ENCODE measurements at places on chromosomes 4 and X.
A peak's percentile ranks its signal among the peaks of the same experiment; 100 is the strongest.

DNA sequence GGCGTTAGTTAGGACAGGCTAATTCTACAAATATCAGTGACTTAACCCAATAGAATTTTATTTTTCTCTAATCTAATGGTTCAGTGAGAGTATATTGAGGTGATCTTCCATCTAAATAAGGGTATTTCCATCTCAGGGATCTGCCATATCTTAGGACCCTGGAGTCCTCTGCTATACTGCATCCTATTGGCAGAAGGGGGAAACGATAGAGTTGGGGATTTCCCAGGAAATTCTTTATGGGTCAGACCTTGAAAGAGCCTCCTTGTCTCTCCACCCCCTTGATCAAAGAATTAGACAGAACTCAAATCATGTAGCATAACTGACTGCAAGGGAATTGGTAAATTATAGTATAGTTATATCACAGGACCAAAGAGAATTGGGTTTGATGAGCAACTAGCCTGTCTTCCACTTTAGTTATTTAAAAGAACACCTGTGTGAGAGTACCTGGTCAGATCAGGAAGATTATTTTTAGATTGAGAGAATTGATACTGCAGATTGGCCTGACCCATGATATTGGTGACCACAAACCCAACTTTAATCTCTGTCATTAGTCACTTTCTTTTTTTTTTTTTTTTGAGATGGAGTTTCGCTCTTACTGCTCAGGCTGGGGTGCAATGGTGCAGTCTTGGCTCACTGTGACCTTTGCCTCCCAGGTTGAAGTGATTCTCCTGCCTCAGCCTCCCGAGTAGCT is 25.6 kb downstream of the SMARCA5 start:
- DNase-seq: no peak

- no peak for DNase-seq
These were observed 57.7 kb upstream of the PDLIM3 start for GRCh38 chr4:185592845-185593488.

- DNase-seq: no peak
These were observed 24.3 kb upstream of the GPRIN3 start for GRCh38 chr4:89331686-89332544.

DNA sequence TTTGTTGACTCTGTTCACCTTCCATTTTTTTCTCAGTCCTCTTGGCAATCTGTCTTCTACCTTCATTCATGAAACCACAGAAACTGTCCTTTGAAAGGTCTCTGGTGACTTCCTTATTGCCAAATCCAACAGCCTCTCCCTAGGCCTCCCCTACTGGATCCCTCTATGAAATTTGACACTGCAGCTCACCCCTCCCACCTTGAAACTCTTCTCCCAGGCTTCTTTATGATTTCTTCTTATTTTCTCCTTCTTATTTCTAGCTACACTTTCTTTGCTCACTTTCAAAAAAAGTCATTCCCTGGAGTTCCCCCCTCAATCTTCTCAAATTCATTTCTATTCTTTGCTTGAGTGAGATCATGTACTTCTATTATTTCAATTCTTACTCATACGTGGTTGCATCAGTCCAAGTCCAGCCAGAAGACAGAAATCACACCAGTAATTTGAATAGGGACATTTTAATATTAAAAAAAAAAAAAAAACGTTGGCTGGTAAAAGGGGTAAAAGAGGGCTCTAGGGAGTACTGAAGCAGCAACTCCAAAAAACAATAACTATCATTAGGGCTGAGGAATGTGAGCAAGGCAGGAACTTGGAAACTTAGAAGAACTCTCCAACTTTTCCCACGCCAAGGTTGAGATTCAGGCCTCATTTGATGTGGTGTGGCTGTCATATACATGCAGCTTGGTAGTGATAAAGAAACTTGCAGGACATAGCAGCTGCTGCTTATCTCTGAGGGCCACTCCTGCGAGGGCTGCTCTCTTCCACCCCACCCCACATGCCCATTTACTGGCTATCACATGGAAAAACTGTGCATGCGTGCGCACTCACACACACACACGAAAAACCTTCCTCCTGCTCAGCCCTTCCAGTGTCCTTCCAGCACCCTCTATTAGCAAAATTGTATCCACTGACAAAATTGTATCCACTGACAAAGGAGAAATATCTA is 169.8 kb upstream of the GALNT7 start:
- no peak for DNase-seq

- DNase-seq: no peak
These were observed 1131.5 kb downstream of the PCDH18 start for GRCh38 chr4:136400829-136401228.

GRCh38 chr4:17619416-17620105 is 5.1 kb downstream of the MED28 start:
- DNase-seq: no peak

DNA sequence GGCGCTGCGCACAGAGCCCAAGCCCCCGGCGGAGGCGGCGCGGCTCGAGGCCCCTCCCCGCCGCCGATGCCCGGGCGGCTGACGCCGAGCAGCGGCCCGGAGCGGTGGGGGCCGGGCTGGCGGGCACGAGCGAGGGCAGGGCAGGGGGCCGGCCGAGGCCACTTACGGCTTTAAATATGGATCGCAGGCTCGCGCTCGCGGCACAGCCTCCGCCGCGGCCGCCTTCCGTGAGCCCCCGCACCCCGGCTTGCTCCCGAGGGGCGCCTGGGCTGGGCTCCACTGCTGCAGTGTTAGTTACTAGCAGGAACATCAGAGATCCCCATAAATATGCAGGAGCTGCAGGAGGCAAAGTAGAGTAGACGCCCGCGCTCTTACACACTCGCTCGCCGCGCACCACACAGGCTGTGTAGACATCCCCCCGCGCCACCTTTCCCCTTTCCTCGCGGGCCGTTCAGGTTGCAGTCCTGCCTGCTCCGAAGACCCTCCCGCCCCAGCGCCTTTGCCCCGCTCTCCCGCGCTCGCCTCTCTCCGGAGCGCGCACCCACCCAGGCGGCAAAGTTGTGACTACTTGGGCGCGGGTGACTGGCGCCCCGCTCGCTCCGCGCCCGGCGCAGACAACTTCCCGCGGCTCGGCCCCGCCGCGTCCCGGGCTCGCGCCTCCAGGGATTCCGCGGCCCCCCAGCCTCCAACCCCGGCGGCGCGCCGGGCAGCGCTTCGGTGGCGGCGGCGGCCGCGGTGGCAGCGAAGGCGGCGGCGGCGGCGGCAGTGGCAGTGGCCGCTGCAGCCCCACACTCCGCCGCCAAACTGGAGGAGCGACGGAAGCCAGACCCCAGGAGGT is 152.0 kb upstream of the SLC4A4 start:
- DNase-seq: peak; percentile 53

- peak; percentile 42 for DNase-seq
These were observed 79.6 kb downstream of the CCKAR start for GRCh38 chr4:26410385-26411293.

DNA sequence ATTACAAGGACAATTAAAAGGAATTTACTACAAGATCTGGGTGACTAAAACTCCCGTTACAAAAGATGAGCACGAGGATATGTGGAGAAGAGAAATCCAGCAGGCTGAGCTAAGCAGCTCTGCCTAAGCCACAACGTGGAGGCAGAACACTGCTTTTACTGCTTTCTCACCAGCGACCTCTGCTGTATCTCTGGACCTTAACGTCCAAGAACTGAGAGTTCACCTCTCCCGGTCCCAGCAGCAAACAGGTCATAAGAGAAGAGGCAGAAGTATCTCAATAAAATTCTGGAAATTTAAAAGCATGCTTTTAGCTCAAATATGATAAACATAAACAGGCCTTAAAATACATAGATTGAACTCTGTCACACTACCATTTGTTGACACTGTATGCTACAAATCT is 81.0 kb downstream of the ADGRA3 start:
- peak; percentile 5 for DNase-seq

- no peak for DNase-seq
These were observed 16.9 kb downstream of the OTUD5 start for GRCh38 chrX:48940404-48940955.

DNA sequence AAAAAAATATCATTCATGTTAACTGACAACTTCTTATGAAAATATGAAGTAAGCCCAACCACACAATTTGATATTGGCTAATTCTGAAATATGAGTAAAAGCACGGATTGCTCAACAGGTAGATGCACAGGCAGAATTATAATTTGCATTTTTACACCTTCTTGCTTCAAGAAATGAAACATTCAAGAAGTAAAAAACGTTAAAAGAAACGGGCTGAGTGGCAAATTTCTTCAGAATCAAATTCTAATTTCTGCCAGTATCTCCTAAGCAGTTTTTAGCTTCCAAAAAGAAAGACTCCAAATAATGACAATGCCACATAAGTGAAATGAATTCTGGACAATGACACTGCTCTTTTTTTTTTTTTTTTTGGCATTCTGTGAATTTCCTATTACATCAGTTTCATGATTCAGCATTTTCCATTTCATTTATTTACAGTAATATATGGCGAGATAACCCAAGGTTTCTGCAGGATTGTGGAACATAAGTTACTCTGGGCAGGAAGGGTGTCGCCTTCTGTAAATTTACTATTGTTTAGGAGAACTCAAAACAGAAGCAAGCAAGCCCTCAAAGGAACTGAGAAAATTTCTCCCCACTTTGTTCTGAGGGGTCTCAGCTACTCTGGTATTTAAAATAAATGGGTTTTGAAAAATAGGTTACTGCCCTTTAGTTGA is 1.4 kb downstream of the SEL1L3 start:
- DNase-seq: no peak

GRCh38 chr4:89897867-89898266 is 3.2 kb downstream of the MMRN1 start:
- DNase-seq: no peak

- no peak for DNase-seq
These were observed 422.5 kb downstream of the ZIC3 start for GRCh38 chrX:137988470-137988869.

GRCh38 chr4:127829014-127829413 is 46.9 kb downstream of the HSPA4L start:
- no peak for DNase-seq

- DNase-seq: no peak
These were observed 263.3 kb downstream of the BMPR1B start for GRCh38 chr4:95021099-95021498.

GRCh38 chr4:114911111-114911510 is 202.3 kb downstream of the NDST4 start:
- DNase-seq: no peak

DNA sequence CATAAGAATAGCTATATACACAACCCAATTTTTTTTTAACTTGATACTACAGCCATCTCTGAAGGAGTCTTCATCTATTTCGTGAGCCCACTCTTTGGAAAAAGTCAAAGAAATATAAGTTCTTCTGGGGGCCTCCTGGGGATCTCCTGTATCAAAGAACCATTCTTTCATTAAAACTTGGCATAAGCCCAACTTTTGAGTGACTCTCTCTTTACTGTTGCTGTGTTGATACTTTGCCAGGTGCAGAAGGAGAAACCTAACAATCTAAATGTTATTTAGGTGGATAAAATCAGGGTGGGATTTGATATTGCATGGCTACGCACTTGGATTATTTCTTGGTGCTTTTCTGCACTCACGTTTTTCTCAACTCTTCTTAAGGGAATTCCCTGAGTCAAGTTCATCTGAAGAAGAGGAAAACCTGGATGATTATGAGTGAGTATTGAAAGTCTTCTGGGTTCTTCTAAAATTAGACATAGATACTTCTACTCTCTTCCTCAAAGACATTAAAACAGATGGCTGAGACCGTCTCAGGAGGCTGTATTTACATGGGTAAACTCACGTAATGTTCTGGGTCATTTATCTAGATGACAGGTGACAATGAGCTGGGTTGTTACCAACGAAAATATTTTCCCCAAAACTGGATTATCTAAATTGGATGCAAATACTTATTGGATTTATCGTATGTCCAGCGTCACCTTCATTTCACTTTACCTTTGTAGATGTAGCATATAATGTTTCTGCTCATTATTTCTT is 25.2 kb downstream of the BMX start:
- DNase-seq: no peak

- DNase-seq: no peak
These were observed 119.3 kb downstream of the ASB9 start for GRCh38 chrX:15150586-15150985.

DNA sequence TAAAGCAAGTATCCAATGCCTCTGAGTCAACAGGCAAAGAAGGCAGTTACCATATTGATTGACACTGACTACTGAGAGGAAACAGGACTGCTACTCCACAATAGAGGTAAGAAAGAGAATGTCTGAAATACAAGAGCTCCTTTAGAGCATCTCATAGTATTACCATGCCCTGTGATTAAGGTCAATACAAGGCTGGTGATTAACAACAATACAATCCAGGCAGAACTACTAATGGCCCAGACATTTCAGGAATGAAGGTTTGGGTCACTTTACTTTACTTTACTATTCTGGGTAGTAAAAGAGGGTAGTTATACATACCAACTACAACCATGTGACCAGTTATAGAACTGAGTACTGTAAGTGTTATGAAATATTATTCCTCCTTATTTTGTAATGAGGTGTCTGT is 44.5 kb downstream of the BRWD3 start:
- DNase-seq: no peak

DNA sequence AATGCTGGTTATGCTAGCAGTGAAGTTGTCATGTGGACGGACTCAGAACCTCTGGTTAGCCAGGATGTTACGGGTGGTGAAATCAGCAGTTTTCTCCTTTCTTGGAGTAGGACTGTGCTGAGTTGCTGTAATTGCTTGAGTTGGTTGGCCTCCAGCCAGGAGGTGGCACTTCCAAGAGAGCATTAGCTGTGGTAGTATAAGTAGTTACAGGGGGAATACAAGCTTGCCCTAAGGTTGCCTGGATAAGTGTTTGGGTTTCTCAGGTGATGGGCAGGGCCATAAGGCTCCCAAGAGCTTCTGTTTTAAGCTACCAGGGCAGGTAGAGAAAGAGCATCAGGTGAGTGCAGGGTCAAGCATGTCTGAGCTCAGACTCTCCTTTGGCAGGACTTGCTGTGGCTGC is 103.0 kb downstream of the ZNF518B start:
- DNase-seq: no peak

DNA sequence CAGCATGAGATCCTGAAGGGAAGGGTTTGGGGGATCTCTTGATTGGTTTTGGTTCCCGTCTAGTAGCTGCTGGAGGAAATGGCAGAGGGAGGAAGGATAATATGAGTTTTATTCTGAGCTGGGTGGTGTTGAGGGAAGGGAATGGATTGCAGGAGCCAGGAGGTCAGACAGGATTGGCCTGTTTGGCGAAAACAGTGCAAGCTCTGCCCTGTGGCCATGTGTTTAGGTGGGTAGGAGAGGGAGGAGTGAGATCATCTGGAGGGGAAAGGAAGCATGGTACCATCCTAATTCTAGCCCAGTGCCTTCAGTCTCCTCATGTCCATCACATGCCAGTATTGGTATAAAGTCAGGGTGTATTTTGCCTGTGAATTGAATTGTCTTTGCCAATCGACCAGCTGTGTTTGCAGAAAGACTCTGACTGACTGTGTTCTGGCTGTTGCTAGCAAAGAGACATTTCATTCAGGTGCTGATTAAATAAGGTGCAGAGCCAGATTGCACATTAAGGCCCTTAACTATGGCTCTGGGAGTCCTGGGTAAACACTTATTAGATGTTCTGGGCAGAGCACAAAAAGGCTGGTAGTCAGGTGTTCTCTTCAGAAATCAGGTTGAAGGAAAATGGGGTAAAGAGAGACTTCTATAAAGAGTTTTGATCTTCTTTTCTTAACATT is 10.0 kb downstream of the TMEM164 start:
- no peak for DNase-seq

DNA sequence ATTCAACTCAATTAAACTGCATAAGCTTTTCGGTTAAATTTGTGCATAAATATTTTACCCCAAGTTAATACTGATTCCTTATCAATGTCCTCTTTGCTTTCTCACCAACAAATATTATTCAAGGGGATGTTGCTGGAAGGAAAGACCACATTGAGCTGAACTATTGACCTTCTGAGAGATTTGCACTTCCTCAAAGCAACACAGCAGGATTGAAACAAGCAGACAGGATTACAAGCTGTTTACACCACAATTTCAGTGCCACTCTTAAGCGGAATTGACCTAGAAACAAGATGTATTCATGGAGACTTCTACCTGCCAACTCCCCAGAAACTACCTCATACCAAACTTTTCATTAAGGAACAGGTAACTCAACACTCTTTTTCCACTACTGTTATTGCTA is 96.5 kb upstream of the DUSP21 start:
- no peak for DNase-seq
